CD4-positive, alpha-beta T cell (primary cell): ENCODE measurements at places on chromosomes 13 and 19.
A peak's percentile ranks its signal among the peaks of the same experiment; 100 is the strongest.

DNA sequence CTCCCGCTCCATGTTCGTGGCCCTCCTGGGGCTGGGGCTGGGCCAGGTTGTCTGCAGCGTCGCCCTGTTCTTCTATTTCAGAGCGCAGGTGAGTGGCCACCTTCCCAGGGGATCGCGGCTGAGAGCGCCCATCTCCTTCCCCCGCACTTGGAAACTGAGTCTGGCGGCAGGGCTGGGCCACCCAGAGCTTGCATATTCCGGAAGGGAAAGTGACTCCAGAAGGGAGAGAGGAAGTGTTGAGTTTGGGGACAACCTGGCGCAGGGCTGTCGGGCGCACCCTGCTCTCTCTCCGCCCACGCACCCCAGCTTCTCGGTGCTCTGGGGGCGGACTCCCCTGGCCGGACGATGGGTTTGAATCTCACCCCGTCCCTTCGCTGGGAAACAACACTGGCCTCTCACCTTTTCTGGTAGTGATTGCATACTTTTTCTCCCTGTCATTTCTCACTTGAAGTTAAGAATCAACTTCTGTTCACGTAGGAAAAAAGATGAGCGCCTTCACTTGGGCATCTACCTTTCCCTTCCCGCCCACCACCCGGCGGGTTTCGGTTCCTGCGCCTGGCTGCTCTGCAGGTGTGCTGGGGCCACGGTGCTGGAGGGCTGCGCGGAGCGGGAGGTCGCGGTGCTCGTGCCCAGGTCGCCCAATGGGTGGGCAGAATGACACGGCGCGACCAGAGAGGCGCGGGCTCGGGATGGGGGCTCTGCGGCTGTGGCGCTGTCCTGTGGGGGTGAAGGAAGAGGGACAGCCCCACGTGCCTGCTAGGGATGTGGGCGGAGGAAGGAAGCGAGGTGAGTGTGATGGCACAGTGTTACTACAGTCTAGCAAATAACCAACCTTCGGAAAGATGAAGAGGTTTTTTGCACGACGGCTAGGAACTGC, 721 bp downstream of the TNFSF11 start:
- peak; percentile 44 for DNase-seq

DNA sequence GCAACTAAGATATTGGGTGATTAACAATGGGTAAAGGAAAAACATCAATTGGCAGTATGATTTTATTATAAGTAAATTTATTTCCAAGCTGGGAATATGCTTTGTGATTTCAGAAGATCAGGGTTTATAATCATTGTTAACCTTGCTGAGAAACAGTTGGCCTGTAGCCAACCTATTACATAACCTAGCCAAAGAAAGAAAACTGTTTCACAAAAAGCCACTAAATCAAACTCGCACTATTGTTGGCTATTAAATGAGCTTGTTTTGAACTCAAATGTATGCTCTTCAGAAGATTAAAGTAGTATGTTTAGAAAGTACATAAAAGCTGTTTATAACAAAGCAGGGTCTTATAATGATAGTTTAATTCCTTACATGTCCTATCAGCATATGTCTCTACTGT, 151.7 kb downstream of the LHFPL6 start:
- DNase-seq = peak; percentile 20

- no peak for DNase-seq
Observed at GRCh38 chr19:29325241-29325975, 112.5 kb upstream of the UQCRFS1 start.

- no peak for DNase-seq
Observed at GRCh38 chr13:110944121-110944967, 29.5 kb upstream of the ANKRD10 start.

DNA sequence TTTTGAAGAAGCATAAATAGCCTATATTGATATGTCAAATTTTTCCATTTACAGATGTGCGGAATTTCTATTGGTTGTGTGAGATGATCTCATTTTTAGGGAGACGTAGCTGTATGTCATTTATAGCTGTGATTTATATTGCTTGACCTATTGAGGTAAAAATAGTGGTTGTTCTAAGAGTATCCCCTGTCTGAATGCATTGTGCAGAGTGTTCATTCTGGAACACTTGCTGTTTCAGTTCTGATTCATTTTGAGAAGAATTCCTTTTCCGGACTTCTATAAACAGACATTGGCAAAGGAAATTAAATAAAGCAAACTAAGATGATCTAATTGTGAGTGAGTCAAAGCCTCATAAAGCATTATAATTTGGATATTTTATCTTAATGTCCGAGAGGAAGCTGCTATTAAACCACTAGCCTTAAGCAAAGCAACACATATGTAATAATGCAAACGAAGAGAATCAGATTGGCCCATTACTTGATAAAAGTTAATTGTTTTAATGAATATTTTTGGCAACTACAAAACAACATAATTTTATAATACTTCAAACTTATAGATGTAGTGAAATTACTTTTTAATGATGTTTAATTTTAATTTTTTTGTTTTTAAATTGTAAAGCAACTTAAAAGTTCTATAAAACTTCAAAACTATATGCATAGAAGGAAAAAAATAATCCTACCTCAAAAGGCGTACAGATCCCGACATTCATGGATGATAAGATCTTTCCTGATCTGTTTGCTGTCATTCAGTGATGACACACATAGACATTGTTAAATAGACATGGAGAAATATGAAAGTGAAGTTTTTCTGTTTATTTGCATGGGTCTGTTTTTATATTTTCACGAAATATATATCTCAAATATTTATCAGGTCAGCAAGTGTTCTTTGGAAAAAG, 942.6 kb upstream of the SLC10A2 start:
- DNase-seq = no peak

DNA sequence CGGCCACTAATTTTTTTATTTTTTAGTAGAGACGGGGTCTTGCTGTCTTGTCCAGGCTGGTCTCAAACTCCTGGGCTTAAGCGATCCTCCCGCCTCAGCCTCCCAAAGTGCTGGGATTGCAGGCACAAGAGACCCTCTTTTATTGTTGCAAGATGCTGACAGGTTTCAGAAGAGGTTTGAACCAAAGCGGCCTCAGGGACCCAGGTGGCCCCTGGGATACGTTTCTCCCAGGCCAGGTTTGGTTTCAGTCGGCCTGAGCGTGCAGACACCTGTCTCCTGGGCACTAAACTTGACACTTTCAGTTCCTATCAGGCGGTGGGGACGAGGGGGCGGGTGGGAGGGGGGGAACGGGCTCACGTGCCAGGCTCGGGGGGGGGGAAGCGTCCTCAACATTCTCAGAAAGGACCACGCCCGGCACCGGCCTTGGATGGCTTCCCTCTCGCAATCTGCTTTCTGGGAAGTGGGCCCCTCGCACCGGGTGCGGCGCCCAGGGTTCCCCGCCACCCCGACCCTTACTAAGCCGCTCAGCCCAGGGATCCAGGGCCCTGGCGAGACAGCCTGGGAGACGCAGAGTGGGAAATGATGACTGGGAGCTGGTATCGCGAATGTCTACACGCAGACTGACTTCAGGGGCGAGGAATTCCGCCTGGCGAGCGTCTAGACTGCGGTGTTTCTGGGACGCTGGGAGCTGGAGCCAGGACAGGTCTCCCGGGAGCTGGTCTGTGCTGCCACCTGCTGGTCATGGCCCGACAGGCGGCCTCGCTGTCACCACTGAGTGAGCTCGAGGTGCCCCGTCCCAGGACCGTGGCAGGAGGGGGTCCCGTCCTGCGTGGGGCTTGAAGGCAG, 91.6 kb downstream of the GNG7 start:
- peak; percentile 86 for DNase-seq

DNA sequence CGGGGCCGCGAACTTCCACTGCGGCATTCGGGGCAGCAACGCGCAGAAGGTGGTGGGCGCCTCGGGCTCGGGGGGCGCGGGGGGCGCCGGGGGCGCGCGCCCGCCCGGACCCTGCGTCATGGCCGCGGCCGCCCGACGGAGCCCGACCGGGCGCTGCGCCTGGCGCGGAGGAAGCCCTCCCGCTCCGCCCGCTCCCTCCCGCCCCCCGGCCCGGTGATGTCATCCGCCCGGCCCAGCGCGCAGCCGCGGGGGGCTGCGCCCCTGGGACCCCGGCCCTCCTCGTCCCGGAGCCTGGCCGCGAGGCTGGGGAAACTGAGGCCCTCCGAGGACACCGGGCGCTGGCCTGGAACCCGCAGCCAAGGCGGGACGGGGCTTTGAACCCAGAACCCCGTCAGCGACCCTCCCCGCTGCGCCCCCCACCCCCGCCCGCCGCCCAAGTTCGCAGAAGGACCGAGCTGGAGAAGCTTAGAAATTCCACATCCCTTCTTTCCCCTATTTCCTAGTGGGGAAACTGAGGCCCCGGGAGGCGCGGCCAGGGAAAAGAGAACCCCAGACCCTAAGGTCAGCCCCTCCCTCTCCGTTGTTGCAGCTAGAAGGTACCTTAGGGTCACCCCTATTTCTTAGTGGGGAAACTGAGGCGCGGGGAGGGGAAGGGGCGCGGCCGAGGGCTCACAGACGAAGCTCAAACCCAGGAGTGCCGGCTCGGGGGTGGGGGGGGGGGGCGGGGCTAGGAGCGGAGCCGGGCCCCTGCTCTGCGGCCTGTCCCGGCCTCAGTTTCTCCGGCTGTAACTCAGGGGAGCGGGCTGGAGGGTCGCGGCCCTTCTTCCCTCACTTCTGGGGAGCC, at the start of gene SHC2:
Gene SHC2 (minus strand): TSS at position 157 of the 844 bp plus-strand sequence. CDS start 37 bp downstream, at position 120.
- DNase-seq = no peak

DNA sequence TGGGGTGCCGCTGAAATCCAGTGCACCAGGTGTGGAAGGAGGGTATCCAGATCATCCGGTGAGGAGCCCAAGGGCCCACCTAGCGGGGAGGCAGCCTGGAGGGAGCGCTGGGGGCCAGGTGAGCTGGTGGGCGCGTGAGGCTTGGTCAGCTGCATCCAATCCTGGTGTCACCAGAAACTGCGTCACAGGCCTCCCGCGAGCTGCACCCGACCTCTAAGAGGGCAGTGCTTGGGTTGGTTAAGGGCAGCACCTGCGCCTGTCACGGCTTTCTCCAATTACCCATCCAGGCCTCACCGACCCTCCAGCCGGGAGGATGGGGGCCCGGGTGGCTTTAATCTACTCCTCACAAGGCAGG, 284 bp downstream of the RNF17 start:
- no peak for DNase-seq

DNA sequence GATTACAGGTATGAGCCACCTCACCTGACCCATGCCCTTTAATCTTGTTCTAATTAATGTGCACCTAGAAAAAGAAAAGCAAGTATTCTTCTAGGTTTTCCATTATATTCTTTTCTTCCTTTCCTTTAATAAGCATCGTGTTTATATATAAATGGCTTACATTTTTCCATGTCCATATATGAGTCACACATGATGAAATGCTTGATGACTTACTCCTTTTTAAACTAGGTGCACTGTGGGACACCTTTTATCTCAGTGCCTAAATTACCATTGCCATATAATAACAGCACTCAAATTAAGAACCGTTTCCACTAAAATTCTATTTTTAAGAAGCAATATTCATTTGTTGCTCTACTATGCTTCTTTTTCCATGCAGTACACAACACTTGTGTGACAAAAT, 363.3 kb downstream of the LIG4 start:
- no peak for DNase-seq

- no peak for DNase-seq
Observed at GRCh38 chr13:99027661-99028425, 50.0 kb upstream of the DOCK9 start.

- no peak for DNase-seq
Observed at GRCh38 chr19:30158893-30159245, 213.3 kb upstream of the ZNF536 start.

DNA sequence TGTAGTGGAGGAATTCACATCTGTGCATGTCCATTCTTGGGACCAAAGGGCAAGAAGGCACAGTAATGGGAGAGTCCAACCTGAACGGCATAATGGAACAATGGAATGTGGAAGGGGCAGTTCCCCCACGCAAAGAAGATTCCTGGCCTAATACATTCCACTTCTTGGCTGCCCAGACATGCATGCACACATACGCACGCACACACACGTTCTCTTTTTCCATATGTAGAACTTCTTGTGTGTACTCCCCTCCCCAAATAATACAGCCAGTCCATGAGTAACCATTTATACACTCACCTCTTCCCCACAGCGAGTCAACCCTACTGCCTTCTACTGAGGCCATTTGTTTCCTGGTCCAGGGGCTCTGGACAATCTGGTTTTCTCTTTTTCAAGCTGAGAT, 6.0 kb upstream of the STK24 start:
- DNase-seq = no peak

GRCh38 chr13:89930861-89931260, 1416.6 kb upstream of the MIR17HG start:
- no peak for DNase-seq

- no peak for DNase-seq
Observed at GRCh38 chr13:74990992-74991391, 491.0 kb downstream of the TBC1D4 start.

DNA sequence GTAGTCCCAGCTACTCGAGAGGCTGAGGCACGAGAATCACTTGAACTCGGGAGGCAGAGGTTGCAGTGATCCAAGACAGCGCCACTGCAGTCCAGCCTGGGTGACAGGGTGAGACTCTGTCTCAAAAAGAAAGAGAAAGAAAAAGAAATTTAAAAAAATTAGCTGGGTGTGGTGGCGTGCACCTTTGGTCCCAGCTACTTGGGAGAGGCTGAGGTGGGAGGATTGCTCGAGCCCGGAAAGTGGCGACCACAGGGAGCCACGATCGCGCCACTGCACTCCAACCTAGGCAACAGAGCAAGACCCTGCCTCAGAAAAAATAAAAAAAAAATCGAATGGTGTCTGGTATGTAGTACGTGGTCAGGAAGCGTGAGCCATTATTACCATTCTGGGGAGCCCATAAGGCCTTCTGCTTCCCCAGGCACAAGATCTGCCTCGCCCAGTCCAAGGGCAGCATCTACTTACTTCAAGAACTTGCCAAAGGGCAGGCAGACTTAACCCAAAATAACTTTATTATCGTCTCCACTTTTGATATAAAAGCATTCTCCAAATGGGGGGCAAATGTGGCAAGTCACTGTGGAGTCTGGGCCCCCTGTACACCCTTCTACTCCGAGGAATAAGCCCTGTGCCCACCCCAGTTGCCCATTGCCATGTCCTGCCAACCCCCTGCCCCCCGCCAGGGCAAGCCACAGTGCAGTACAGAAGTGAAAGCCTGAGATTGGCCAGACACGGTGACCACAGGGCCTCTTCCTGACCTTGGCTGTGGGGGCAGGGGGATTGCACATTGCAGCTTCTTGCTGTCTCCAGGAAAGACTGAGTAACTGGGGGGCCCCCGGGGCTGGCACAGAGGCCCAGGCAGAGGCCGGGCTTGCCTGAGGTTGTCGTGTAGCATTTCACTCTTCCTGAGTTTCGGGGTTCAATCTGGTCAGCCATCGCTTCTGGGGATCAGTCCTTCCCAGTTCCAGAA, 12.6 kb downstream of the CCL25 start:
- no peak for DNase-seq

- no peak for DNase-seq
Observed at GRCh38 chr13:84296401-84296800, 414.1 kb upstream of the SLITRK1 start.

DNA sequence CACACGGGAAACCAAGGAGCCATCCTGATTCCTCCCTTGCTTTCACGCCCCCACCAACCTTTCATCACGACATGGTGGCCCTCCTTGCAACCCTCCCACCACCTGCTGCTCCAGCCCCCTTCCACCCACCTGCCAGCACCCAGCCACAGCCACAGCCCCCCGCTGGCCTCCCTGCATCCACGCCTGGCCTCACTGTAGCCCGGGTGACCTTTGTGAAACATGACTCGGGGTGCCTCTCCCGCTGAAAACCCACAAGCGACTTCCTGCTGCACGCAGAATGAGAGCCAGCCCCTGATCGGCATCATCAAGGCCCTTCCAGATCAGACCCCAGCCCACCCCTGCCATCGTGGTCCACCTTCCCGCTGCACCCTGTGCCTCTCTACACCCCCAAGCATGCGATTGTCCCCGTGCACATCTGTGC, 14.9 kb downstream of the POP4 start:
- no peak for DNase-seq
